Left lung (tissue), 14 donors: ENCODE measurements at places on chromosomes 7 and 10. TPM values are rescaled to one million over a fixed set of nuclear protein-coding genes. Genes with fewer than 3 reads are reported as not detected.
A peak's percentile ranks its signal among the peaks of the same experiment; 100 is the strongest.

TAC1 gene
- total RNA-seq: not detected

ARMS2 gene
- not detected for total RNA-seq

NME8 gene
- 0.32 TPM for total RNA-seq

- H3K27ac ChIP-seq: no peak overlapping the region
- H3K27me3 ChIP-seq: no peaks in the 10 kb centered on the region
- no peaks in the 10 kb centered on the region for H3K4me1 ChIP-seq
- DNase-seq: no peak
- no peak overlapping the region for H3K4me3 ChIP-seq
Measured at GRCh38 chr10:4669585-4669984, 156.4 kb upstream of the AKR1E2 start.

GRCh38 chr10:73774637-73775036 is 7.2 kb upstream of the CHCHD1 start:
- DNase-seq: no peak
- no peaks in the 10 kb centered on the region for H3K27me3 ChIP-seq
- H3K4me1 ChIP-seq: peaks cover 56% of the 10 kb centered on the region
- peak overlapping the region; percentile 98 for H3K27ac ChIP-seq

DNA sequence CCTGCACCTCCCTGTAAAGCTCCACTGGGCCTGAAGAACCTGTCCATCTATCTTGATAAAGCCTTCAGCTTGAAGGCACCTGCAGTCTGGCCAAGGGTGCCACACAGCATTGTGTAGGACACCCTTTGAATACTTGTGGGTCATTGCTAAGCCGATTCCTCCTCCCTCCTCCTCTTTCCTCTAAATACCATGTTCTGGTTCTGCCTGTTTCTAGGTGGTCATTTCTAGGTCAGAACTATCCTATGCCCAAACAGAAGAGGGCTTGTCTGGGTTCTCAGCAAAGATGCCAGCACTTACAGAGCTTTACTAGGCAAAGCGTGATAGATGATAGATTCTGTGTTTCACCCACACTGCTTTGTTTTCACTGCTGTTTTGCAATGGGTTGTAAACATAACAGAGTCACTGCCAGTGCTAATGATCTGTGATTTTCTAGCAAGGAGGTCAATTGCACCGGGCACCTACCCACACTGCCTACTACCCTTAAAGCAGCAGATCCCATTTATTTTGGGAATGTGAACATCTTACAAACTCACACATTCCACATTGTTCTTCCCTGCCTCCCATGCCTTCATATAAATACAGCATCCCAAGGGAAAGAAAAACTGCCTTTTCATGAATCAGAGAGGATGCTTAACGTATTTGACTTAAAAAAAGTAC is 279.1 kb upstream of the PITRM1 start:
- no peak for DNase-seq
- no peak overlapping the region for H3K4me3 ChIP-seq
- no peaks in the 10 kb centered on the region for H3K27me3 ChIP-seq
- H3K27ac ChIP-seq: peak overlapping the region; percentile 53
- H3K36me3 ChIP-seq: no peaks in the 10 kb centered on the region
- peaks cover 11% of the 10 kb centered on the region for H3K4me1 ChIP-seq

- H3K4me1 ChIP-seq: peaks cover 76% of the 10 kb centered on the region
- H3K36me3 ChIP-seq: no peaks in the 10 kb centered on the region
- H3K27ac ChIP-seq: no peak overlapping the region
- no peak for DNase-seq
- H3K4me3 ChIP-seq: no peak overlapping the region
Measured at GRCh38 chr10:79254333-79255006, 92.8 kb upstream of the PPIF start.
